ENCODE measurements at places on chromosomes 3 and 15. TPM values are rescaled to one million over a fixed set of nuclear protein-coding genes. Genes with fewer than 3 reads are reported as not detected.

- DNase-seq, result no peak
These were observed 62.0 kb downstream of the ABHD2 start for GRCh38 chr15:89150287-89150686.

DNA sequence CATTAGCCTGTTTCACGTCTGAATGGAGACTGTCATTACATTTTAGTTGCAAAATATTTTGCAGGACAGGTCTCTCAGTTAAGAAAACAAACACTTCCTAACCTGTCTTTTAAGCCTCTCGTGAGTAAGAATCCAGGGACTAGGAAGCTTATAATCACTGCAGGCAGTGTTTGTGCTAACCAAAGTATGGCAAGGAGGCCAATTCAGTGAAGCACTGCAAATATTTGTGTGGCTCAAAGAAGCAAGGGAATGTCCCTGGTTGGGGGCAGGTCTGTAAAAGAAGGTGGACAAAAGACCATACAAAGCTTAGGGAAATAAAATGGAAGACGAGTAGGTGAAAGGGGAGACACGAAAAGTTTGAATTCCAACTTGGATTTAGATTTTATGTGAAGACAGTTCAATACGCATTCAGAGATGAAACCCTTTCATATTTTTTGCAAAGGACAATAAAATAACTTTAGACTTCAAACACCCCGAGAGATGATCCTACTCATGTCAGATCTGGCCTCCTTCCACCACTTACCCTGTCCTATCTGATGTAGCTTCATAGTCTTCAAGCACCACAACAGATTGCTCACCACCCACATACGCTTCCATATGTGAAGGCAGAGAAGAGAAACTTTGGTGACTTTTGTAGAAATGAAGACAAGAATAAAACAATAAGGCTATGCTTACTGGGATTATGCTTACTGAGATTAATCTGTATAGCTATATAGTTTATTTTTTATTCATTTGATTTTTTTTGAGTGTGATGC lies 240.9 kb downstream of the TUSC7 start:
- DNase-seq, result no peak

DNA sequence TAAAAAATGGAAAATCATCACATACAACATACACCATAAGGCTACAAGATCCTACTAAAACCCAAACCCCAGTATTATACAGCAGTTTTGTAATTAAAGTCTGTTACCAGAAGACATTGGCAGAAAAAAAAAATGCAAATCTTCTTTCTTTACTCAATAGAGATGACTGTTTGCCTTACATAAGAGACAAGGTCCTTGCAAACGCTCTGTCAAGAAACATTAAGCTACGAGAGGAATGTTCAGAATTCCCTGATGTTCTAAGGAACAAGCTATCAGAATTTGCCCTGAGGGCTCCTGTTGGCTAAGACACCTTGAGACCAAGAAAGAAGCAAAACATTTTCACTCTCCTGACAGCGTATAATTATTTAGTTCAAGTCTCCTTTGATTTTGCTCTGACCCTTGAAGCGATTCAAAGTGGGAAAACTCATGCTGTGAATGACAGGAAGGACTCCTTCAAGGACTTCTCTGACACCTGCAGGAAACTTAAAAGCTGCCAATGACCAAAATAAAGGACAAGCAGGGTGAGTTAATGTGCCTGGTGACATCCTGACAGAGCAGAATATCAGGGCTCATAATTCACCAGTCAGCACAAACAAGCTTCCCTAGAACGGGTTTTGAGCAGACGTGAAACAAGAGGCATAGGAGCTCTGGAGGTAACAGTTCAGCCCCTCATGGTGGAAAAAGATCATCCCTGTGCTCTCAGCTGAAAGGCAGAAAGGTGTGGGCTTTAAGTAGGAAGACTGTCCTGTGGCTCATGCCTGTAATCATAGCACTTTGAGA lies 2.5 kb downstream of the SCAMP2 start:
- DNase-seq, result no peak

Gene SSUH2
- 0.12 TPM for polyA plus RNA-seq

DNA sequence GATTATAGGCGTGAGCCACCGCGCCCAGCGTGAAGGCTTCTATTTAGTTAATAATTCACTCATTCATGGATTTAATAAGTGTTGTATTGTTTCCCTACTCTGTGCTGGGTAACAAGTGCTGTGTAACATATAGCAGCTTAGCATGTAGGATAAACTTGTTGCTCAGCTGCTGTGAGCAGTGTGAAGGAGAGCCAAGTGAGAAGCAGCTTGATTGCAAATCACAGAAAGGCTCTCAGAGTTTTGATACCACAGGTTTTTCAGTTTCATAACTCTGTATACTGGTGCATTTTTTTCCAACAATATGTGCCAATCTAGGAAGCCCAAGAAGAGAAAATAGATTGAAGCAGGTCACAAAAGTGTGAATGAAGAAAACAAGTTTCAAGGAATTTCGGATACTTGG lies 48.4 kb downstream of the AGTR1 start:
- DNase-seq, result no peak

Gene PCLAF
- polyA plus RNA-seq, result 93.8 TPM

- no peak for DNase-seq
These were observed 121.9 kb downstream of the CHSY1 start for GRCh38 chr15:101129851-101130380.

- DNase-seq, result no peak
These were observed 267.7 kb downstream of the PTPRG start for GRCh38 chr3:61828880-61829721.

DNA sequence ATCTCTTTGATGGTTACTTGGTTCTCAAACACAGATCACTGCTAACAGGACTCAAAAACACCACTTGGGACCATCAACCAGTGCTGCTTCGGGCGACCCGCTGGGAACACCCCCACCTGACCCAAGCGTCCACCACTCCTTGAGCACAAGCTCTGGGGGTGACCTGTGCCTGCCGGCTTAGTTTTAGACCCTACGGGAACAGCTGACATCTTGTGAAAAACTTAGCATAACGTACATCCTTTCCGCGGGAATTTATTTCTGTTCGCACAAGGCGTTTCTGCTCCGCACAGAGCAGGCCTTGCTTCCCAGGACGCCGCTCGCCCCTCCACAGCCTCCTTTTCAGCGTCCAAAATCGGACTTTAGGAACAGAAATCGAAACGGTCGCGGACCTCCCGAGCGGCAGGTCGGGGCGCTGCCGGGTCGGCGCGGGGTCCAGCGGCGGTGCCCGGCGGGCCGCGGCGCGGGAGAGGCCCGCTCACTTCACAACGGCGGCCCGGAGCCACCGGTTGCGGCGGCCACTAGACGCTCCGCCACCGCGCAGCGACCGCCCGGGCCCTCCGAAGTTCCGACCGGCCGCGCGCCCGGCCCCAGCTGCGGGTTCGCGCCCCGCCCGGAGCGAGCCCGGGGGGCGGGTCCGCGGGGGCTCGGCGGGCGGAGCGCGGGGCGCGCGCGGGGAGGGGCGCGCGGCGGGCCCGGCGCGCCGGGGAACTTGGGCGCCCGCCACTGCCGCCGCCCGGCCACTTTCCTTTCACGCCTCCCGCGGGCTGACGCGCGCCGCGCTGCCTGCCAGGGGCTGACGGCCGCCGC lies 959 bp downstream of the SFMBT1 start:
- no peak for DNase-seq

GRCh38 chr3:8324747-8325146 lies 176.9 kb upstream of the LMCD1 start:
- no peak for DNase-seq

DNA sequence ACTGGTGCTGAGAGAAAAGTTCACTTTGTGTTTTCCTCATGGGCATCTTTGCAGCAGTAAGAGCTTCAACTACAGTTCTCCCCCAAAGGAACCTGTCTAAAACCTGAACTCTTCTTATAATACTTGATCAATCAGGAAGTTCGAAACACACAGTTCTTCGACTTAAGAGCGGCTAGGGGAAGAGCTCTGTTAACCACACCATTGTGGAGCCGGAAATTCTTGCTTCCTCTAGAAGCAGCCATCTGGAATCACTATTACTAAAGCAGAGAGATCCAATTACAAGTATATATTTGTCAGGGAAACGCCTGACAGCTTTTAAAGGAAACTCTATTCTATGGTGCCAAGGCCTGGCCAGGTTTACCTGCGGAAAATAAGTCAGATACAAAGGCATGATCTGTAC lies 337.3 kb upstream of the CBLB start:
- no peak for DNase-seq

- DNase-seq, result no peak
These were observed 43.0 kb downstream of the ARRDC4 start for GRCh38 chr15:98003518-98003917.

DNA sequence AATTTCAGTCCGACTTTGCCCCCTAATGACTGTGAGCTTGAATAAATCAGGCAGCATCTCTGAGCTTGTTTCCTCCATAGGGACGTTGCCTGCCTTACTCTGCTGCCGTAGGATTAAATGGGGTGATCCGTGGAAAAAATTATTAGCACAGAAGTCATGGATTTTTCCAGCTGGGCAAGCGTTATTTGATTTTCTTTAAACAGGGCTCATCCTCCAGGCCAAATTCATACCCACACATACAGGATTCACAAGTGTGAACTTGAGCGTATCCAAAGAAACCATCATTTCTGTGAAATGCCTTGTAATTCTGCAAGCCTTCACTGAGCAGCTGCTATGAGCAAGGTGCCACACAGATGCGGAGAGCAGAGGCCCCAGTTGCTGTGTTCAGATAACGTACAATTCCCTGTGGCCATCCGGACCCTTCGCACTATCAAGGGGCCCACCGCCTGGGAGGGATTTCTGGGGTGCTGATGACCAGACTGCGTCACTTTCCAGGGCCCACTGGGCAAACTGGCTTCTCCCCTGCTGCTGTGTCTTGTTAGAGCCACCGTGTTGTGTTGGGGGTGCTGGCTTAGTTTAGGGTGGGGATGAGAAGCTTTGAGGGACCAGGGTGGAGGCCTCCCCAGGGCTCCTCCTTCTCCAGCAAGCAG lies 61.4 kb downstream of the MGLL start:
- DNase-seq, result no peak

DNA sequence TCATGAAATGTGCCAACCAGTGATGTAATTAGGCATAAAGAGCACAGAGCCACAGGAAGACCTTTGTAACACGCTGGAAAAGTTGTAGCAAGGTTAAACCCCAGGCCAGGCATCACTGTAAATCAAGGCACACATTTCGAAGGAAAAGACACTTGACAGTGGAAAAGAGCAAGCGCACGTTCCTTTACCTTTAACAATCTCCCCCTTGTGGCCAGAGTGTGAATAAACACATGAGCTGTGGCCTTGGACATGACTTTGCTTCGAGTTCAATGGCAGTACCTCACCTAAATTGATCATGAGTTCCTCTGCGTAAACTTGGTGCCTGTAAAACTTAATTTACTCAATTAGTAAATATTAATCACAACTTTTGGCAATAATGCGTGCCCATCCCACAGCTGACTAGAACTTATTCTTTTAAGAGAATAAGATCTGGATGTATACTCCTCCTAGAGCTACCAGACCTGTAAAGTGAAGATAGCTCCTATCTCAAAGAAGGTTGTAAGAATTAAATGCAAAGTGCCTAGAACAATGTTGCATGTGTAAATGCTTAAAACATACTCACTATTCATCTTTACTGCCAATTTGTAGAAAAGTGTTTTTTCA lies 757.0 kb upstream of the NECTIN3 start:
- no peak for DNase-seq

DNA sequence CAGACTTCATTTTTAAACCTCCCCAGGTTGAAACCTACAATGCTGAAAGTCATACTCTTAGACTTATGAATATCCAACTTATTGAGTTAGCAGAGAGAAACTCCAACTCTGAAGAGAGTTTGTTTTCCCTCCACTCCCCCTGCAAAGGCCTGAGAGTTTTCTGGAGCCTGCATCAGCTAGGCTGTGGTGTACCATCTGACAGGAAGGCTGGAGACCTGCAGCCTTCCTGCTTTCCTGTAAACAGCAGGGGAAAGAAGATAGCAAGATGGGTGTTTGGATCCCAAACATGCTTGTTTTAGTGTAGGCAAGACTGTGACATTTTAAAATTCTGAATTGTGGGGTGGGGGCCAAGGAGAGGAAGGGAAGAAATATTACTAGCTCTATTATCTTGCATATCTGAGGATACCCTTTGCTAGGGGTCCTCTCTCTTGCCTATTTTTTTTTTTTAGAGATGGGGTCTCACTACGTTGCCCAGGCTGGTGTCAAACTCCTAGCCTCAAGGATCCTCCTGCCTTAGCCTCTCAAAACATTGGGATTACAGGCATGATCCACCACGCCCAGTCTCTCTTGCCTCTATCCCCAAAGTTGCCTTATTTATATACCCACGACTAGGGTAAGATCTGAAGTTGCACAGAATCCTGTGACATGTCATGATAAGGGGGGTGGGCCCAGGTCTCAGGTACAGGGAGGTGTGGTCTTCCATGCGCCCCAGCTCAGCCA lies 51.0 kb upstream of the USP3 start:
- no peak for DNase-seq

- DNase-seq, result peak; percentile 32
These were observed 8.4 kb upstream of the ATR start for GRCh38 chr3:142586803-142587406.

- DNase-seq, result no peak
These were observed 180.3 kb upstream of the TSC22D2 start for GRCh38 chr3:150227839-150228238.

GRCh38 chr3:117486719-117487716 lies 777.4 kb downstream of the TUSC7 start:
- no peak for DNase-seq

Gene LRRC34
- 2.3 TPM for polyA plus RNA-seq

DNA sequence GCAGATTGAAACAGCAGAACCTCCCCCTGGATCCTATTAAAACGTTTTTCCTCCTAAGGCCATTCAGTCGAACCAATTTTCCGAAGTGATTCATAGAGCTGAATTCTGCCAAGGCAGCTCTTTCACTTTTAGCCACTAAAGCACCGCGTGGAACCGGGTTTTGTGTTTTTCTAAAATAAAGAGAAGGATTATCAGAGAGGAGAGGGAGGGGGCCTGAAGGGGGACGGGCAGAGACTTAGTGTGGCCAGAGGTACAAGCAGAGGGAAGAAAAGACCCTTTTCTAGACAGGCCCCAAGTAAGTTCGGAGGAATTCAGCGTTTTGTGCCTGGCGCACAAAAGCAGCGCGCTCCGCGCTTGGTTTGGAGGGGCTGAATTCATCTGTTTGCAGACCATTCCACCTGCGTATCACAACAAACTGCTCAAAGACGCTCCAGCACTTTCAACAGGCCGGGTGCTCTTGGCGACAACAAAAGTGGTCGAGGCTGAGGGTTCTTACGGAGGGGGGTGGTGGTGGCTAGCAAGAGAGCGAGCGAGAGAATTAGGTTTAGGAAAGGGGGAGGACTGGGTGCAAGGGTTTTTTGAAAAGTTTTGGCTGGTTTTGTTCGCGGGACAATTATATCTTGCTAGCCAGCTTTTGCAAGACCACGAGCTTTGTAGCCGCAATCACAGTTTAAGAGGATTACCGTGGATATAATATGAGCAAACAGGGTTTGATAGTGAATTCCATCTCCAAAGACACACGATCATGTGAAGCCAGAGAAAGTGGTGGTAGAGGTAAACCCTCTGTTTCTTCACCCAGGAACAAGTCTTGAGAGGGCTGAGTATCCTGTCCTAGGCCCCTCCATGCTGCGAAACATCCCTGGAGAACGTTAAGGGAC lies 1.2 kb upstream of the FEZF2 start:
- no peak for DNase-seq

DNA sequence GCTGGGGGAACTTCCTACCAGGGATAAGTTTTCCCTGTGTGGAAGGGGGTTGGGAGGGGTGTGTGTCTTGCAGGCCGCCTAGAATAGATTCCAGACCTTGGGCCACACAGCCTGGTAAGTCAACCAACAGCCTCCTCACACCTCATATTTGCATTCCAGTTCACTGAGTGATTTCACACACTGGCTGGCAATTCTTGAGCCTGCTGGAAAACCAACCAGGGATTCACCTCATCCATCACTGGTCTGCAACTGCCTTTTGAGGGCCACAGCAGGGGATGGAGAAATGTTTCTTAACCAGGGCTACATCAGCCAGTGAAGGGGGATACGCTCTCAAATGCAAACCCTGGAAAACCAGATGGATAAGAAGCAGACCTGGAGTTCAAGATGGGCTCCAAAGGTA lies 2.0 kb downstream of the FSTL1 start:
- no peak for DNase-seq

Measured in AG04450 (cell line).